Effector CD8-positive, alpha-beta T cell (primary cell): ENCODE measurements at places on chromosomes 3 and 15.

GRCh38 chr15:75235760-75236729, 22.1 kb upstream of the GOLGA6C start:
- no peak for DNase-seq

- no peak for DNase-seq
Measured at GRCh38 chr3:61570813-61571212, 9.4 kb downstream of the PTPRG start.

DNA sequence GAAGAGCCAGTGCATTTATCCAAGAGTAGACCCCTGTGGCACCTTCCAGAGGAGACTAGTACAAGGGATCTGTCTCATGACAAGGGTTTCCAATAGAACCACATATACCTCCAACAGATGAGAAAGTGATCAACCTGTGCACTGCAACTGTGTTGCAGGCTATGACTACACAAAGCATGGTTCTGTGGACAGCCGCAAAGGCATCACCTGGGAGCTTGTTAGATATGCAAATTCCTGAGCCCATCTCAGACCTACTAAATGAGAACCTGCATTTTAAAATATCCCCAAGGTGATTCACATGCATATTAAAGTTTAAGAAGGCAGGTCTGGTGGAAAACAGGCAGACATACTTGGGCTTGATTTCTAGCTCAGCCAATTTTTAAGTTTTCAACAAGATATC, 368.7 kb downstream of the FOXP1 start:
- DNase-seq = no peak

DNA sequence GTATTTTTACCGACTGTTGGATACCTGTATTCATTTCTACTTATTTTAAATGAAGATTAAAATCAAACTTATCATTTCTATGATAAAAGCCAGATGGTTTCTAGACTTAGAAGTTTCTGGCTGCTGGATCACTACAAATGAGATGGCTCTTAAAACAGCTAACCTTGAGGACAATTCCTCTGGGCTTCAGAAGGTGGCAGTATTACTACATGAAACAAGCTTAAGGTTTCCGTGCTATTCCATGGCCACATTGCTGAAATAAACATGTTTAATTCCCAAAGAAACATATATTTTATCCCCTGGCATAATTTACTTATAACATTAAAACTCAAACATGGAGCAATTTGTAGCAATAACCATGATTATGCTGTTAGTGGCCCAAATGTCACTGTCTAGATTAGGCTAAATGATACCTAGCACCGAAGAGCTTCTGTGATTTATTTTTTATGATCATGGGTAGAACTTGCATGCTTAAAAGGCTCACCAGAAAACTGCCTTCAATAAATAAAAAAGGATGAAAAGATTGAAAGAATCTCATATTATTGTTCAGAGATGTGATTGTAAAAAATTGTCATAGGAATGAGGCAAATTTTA, 204.0 kb upstream of the NANOGP8 start:
- DNase-seq = no peak

DNA sequence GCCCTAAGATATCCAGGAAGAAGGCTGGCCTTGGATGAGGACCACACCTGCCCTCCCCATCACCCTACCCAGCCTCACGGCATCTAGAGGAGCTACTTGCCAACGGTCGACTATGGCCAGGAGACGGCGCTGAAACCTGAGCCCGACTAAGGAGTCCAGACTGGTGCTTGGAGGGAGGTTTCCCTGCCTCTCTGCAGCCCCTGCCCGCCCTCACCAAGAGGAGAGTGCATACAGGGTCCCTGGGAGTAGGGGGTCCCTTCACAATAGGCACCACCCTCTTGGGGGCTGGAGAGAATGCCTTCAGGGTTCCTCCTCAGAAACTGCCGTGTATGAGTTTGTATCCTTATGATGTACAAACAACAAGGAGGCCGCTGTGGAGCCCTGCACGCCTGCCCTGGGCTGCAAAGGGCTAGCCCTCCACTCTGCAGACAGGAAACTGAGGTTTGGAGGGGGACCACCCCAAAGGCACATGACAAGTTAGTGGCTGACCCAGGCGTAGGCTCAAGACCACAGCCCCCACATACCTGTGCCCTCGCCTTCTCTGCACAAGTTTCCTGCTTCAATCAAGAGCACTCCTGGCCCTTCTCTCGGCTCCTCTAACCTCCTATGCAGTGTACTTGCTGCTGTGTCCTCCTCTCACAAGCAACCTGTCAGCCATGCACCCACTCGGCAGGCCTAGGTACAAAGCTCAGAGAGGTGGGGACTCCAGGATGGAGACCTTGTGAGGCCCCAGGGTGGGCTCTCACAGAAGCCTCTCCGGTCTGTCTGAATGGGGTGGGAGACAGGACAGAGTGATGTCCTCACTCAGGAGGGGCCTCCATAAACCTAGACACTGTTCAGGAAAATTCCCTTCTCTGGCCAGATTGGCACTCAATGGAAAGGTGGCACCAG, 7.4 kb downstream of the KLF15 start:
- no peak for DNase-seq
